ENCODE measurements at places on chromosomes 6 and 20.

DNA sequence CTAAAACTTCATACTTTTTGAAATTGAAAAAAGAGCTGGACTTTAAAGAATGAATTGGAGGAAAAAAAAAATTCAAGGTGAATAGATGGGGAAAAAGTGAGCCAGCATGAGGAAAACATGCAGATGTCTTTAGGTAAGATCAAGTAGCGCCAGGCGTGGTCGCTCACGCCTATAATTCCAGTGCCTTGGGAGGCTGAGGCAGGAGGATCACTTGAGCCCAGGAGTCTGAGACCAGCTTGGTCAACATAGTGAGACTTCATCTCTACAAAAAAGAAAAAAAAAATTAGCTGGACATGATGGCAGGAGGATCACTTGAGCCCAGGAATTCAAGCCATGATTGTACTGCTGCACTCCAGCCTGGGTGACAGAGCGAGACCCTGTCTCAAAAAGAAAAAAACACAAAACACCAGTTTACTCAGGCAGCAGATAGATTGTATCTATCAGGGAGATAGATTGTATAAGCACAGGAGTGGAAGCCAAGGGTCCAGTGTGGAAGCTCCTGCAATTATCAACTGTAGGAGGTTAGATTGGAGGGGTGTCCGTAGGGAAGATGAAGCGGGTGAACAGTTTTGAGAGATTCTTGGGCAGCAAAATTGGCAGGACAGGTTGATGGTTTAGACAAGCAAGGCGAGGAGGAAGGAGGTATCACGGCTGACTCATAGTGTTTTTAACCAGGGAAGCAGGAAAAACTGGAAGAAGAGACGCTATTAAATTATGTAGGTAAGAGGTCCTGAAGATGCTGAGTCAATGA lies 97.6 kb upstream of the ZNF217 start:
- no peak for DNase-seq

GRCh38 chr6:116476002-116476678 lies 15.0 kb downstream of the CALHM6 start:
- DNase-seq = no peak

- no peak for DNase-seq
Observed at GRCh38 chr6:73728548-73729205, 32.7 kb downstream of the CD109 start.

DNA sequence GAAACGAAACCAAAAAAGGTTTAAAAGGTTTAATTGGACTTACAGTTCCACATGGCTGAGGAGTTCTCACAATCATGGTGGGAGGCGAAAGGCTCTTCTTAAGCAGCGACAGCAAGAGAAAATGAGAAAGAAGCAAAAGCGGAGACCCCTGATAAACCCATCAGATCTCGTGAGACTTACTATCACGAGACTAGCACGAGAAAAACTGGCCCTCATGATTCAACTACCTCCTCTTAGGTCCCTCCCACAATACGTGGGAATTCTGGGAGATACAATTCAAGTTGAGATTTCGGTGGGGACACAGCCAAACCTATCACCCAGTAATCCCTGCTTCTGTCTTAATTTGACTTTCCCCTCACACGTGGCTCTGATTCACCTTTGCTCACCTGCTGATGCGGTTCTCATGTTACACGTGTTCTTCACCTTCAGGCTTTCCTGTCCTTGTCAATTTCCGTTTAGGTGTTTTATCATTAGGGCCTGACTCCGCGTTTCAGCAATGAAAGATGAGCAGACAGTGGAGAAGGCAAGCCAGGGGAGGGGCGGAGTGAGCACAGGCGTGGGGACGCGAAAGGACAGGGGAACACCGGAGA lies 57.1 kb downstream of the AGPAT4 start:
- DNase-seq = no peak

GRCh38 chr6:33317669-33318425 lies at the start of gene ZBTB22:
ZBTB22 (minus strand) TSS chr6:33317744; CDS start chr6:33316916, 828 bp downstream.
- DNase-seq = peak; percentile 99

- no peak for DNase-seq
Observed at GRCh38 chr6:130743175-130743574, 84.0 kb upstream of the SMLR1 start.

DNA sequence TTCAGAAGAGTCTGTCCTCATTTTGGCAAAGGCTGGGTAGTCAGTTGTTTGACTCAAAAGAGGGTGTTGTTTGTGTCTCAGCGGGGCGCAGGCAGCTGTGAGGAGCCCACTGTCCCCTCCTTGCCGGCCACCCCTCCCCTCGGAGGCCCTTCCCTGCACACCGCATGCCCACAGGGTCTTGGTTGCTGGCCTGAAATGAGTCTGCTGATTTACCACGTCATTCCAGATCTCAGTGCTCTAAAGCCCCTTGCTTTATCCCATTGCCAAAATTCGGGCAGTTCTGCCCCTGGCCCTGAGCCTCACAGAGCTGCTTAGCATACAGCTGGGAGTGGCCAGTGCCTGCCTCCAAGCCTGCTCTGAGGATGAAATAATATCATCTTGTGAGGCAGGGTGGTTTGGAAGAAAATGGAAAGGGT lies 220.7 kb downstream of the UST start:
- DNase-seq = no peak

GRCh38 chr6:36350082-36350481 lies 13.4 kb upstream of the BNIP5 start:
- no peak for DNase-seq

DNA sequence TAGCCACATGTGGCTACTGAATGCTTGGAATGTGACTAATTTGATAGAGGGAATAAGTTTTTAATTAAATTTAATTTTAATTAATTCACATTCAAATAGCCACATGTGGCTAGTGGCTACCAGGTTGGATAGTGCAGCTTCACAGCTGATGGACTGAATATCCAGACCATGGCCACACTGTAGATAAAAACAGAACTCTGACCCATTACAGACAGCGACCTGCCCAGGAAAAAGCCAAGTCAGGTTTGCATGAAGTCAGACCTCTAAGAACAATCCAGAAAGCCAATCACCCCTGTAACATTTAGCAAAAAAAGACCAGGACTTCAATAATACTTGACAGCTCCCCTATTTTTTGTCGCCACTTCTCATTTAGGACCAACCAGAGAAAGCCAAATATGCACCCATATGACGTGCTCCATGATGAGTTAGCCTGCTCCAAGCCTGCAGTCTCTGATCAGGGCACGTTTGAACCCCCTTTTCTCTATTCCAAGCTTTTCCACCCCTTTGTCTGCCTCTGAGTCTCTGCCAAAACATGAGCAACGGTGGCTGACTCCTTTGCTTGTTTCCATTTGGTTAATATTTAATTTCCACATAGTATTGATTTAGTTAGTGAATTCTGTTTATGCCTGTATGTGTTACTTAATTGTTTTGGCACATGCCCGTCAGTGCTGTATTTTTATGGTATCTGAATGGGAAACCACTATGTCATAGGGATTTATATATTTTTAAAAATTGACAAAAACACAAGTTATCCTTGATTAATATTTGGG lies 636.3 kb downstream of the UTRN start:
- DNase-seq = no peak

GRCh38 chr20:21280522-21281016 lies 22.6 kb upstream of the XRN2 start:
- no peak for DNase-seq

DNA sequence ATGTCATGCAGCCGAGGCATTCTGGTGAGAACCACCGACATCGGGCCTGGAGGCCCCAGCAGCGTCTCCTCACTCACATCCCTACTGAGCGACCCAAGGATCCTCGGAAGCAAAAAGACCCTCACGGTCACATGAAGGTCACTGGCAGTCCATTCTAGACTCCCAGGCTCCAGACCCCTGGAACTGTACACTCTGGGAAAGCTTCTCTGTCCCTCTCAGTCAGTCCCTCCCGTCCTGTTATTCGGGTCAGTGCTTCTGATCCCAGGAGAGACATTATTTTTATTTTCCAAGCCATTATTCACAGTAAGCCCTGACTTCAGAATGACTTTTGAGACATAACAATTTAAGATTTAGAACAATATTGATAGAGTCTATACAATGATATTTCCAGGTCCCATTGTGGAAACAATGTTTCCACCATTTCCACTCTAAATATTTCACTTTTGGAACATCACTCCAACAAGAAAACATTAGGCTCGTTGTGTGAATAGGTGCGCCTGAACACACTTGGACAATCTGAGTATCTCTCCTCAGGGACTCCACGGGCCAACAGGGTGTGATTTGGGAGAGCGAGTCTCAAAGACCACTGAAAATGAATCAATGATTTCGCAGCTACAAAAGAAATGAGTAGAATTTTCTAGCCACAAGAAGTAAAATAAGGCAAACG lies 199.7 kb downstream of the SOD2 start:
- DNase-seq = no peak

DNA sequence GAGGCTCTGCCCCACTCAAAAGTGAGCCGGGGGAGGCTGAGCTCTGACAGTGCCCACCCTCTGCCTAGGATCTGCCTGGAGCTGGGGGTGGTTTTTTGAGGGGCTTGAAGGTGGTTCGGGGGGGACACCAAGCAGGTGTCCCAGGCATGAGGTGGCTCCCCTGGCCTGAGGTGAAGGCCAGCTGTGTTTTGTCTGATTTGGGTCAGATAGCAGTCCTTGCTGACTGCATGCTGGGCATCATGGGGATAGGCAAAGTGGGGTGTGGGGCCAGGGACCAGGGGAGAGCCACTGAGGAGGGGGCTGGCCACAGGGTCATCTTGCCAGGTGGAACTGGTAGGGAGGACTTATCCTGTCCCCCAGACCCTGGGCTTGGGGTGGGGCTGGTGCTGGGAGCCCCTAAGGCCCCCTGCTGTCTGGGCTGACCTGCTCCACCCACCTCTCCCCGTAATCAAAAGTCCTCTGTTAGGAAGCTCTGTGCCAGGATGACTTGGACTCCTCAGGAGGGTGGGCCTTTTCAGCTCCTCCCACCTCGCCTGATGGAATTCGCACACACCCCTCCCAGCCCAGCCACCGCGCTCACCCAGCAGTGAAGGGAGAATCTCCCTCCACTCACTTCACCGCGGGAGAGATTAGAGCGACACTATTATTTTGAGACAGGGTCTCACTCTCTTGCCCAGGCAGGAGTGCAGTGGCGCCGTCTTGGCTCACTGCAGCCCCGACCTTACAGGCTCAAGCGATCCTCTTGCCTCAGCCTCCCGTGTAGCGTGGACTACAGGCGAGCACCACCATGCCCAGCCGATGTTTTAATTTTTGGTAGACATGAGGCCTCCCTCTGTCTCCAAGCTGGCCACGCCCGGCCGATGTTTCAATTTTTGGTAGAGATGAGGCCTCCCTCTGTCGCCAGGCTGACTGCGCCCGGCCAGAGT lies 1.5 kb upstream of the COL9A3 start:
- DNase-seq = no peak

DNA sequence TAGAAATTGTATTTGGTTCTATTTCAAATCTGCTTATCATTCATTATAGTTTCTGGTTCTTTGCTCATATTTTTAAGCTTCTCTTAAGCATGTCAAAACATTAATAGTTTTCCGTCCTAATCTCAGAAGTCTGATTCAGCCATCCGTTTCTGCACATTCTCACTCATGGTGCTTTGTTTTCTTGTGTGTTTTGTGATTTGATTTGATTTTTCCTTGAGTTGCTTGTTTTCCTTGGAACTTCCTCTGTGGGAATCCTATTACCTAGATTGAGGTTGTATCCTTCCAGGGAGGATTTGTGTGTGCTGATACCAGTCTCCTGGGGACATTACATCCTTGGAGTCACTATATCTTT lies 7.9 kb downstream of the SNX9 start:
- DNase-seq = no peak

DNA sequence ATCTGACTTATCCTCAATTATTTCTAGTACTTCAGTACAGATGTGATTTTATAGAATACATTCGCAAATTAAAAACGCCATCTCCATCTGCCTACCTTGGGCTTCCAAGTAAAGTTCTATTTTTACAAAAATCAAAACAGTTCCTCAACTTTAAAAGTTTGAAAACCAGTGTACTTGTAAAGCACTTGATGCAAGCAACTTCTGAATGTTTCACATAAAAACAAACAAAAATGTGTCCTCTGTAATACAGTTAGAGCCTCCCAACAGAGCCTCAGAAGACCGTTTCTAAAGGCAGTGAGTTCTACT lies 384 bp upstream of the MANEA start:
- peak; percentile 40 for DNase-seq

DNA sequence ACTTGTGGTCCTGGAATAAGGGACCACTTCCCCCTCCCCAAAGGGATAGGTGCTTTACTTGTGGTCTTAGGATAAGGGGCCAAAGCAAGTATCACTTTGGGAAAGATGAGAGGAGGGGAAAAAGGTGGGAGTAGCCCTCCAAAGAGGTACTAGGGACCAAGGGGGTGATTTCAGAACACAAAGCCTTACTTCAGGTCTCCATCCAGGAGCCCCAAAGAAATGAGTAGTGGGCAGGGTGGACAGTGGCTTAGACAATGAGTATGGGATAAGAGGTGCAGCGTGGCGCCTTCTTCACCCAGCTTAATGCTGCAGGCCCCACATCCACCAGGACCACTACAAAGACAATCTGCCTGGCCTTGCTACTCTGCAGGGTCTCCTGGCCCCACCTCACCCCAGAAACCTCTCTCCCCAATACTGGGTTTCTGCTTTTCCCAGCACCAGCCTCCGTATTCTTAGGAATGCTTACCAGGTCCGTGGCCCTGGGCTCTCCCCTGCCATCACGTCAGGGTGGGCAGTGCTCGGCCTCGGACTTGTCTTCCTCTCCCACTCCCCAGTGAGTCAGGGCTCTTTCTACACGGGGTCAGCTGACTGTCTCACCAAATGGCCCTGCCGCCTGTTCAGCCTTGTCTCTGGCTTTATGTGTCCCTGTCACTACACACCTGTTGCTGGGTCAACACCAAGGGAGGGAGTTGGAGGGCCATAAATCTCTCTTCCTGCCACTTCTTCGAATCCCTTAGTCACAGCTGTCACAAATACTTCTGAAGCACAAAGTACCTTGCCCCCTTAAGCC lies 3.1 kb downstream of the NNAT start:
- no peak for DNase-seq

DNA sequence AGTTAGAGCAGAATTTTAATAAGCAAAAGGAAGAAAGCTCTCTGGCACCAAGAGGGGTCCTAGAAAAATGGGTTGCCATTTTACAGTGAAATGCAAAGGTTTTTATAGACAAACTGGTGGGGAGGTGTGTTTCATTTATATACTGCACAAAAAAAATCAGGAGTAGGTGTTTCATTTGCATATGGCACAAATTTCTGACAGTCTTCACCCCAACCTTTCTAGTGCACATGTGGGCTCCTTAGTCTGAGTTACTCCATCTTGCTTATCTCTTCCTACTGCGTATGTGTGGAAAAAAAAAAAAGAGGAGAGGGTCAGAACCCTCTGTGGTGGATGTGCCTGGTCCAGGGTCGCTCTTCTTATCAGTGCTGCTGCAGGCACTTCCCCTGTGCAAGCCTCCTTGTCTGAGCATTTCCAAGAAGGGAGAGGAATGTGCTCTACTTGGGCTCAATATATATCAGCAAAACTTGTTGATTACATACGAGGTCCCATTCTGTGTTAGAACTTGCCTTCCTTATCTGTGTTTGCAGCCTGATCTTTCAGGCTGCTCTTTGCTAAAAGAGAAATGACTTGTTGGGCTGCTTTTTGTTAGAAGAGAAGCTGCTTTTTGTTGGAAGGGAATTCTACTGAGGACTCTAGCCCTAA lies 59.0 kb upstream of the MRAP2 start:
- DNase-seq = no peak

Measured in right renal pelvis (tissue), 4 donors.